ENCODE measurements at places on chromosomes 11 and 22.

- no peak for DNase-seq
Observed at GRCh38 chr11:60310407-60310998, 16.6 kb upstream of the MS4A6E start.

- peak; percentile 60 for DNase-seq
Observed at GRCh38 chr22:23402275-23403151, 177.6 kb downstream of the IGLL1 start.

GRCh38 chr11:78476066-78476465, 58.4 kb upstream of the GAB2 start:
- DNase-seq = no peak

GRCh38 chr11:91173701-91174100, 950.9 kb upstream of the CHORDC1 start:
- DNase-seq = no peak

GRCh38 chr11:64252003-64252872, 908 bp downstream of the PLCB3 start:
- no peak for DNase-seq

Measured in CD4-positive, alpha-beta T cell treated with Interleukin-1 beta for 1 hour (primary cell).